ENCODE measurements at places on chromosomes 2 and 18.
A peak's percentile ranks its signal among the peaks of the same experiment; 100 is the strongest.

DNA sequence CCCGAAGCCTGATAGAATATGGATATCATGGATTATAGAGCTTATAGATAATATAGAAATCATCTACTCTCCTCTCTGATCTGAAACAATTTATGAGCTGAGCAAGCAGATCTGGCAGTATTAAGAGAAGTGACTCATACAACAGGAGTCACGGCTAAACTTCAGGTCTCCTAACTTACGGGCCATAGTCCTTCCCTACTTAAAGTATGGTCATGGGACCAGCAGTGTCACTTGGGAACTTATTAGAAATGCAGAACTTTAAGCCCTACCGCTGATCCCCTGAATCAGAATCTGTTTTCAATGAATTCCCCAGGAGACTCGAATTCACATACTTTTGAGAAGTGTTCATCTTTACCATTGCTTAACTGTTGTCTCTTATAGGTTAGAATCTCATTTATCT lies 195.7 kb upstream of the FANCL start:
- no peak for DNase-seq

GRCh38 chr2:8315531-8316165 lies 366.2 kb upstream of the ID2 start:
- DNase-seq = no peak

- peak; percentile 53 for DNase-seq
These were observed 63.4 kb upstream of the ZBTB7C start for GRCh38 chr18:48472610-48473009.

DNA sequence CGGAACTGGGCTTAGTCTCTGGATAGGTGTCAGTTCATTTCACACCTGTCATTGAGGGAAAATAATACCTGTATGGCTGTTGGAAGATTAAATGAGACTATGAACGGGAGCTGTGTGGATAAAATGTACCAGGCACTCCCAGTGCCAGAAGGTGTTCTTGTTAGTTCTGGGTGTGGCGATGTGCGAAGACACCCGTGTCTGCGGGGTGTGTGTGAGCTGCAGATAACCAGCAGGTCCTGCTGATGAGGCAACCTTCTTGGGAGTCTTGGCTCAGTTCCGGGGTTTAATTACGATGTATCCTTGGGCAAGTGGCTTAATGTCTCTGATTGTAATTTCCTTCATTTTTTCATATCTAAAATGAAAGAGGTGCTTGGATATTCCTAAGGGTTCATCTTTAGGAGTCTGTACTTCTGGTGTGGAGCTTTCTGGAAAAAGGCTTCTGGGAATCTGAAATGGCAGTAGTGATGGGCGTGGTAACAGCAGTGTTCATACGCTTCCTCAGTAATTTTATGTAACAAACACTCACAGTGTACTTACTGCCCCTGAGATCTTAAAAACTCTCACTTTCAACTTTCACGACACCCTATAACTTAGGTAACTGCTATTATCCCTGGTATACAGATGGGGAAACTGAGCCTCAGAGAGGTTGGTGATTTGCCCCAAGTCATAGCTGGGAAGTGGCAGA lies 35.0 kb downstream of the NEDD4L start:
- DNase-seq = no peak

- no peak for DNase-seq
These were observed 1.2 kb downstream of the ONECUT2 start for GRCh38 chr18:57436191-57436964.

DNA sequence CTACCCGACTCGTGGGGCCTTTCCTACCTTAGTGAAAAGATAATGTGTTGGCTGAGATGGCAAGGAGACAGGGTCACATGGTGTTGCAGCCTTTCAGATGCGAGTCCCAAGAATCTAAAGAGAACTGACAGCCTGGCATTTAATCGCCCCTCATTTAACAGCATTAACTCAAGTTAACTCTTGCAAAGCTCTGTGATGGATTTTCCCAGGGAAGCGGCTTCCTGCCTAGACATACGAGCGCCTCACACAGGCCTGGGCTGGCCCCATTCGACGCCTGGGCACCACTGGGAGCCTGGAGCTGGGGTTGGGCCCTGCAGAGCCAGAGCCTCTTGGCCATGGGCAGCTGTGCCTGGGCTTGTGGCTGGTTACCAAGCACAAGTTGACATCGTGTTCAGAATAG lies 140.8 kb downstream of the SEPTIN10 start:
- DNase-seq = no peak

GRCh38 chr18:62759704-62760402 lies 44.5 kb downstream of the PHLPP1 start:
- peak; percentile 48 for DNase-seq

DNA sequence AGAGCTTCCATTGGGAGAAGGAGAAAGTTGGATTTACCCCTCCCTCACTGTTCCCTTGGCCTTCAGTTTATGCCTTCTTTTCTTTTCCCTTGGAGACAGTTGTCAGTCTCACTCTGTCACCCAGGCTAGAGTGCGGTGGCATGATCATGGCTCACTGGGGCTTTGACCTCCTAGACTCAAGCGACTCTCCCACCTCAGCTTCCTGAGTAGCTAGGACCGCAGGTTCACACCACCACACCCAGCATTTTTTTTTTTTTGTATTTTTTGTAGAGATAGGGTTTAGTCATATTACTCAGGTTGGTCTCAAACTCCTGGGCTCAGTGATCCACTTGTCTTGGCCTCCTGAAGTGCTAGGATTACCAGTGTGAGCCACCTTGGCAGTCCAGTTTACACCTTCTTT lies 49.9 kb downstream of the SLC9A4 start:
- no peak for DNase-seq

DNA sequence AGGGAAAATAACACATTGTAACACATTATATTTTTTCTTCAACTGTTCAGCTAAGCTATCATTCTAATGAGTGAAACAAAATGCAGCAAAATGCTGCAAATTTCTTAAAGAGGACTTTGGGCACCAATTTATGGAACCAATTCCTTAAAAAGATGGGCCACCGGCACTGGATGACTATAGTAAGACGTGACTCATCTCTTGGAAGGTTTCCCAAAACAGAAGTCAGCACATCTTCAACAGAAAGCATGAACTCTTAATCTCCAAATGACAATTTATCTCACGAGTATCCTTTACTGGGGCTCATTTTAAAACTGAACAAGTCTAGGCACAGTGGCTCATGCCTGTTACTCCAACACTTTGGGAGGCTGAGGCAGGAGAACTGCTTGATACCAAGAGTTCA lies 213.4 kb downstream of the CDH20 start:
- peak; percentile 62 for DNase-seq

GRCh38 chr2:53484531-53484930 lies 283.1 kb upstream of the CHAC2 start:
- no peak for DNase-seq

GRCh38 chr2:79860228-79861058 lies 347.6 kb downstream of the CTNNA2 start:
- peak; percentile 8 for DNase-seq

DNA sequence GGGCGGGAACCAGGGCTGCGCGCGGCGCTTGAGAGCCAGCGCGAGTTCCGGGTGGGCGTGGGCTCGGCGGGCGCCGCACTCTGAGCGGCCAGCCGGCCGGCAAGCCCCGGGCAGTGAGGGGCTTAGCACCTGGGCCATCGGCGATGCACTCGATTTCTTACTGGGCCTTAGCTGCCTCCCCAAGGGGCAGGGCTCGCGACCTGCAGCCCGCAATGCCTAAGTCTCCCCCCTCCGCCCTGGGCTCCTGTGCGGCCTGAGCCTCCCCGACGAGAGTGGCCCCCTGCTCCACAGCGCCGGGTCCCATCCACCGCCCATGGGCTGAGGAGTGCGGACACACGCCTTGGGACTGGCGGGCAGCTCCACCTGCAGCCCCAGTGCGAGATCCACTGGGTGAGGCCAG lies 36.5 kb upstream of the MAP2 start:
- no peak for DNase-seq

DNA sequence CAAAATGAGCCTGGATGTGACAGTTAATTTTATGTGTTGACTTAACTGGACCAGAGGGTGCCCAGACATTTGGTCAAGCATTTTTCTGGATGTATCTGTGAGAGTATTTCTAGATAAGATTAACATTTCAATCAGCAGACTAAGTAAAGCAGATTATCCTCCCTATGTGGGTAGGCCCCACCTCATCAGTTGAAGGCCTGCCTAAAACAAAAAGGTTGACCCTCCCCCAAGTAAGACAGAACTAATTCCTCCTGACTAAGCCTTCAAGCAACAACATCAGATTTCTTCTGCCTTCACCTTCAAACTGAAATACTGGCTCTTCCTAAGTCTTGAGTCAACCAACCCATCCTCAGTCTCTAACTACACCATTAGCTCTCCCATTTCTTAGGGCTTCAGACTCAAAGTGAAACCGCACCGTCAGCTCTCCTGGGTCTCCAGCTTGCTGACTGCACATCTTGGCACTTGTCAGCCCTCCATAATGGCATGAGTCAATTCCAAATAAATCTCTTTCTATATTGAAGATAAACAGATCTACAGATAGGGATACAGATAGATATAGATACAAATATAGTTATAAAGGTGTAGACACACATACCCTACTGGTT lies 47.9 kb downstream of the MEMO1 start:
- DNase-seq = peak; percentile 23

DNA sequence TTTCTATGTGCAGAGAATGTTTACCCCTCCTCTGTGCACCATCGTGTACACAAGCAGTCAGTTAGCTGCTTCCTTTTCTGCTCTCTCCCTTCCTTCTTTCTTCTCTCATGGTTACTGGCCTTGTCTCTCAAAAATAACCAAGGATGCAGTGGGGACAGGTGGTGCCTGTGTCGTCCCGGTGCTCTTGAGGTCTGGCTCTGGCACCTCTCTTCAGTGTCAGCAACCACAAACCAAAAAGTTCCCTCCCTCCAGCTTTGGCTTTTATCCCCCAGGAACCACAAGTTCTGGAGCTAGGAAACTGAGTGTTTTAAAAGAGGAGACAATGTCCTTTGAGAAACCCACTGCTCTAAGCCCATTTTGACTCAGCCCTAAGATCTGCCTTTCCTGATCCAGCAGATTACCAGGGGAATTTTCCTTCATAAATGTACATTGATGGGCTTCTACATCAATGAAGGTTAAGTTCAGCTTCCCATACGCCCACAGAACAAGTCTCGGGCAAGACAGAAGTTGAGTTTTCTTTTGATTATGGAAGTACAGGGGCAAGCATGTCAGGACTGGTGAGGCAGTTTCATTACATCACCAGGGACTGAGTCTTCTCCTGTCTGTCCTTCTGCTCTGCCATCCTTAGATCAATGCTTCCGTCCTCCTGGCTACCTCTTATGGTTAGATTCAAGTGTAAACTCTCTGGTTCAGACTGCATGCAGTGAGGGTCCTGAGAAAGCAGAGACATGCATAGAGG lies 232.2 kb downstream of the SETBP1 start:
- no peak for DNase-seq

DNA sequence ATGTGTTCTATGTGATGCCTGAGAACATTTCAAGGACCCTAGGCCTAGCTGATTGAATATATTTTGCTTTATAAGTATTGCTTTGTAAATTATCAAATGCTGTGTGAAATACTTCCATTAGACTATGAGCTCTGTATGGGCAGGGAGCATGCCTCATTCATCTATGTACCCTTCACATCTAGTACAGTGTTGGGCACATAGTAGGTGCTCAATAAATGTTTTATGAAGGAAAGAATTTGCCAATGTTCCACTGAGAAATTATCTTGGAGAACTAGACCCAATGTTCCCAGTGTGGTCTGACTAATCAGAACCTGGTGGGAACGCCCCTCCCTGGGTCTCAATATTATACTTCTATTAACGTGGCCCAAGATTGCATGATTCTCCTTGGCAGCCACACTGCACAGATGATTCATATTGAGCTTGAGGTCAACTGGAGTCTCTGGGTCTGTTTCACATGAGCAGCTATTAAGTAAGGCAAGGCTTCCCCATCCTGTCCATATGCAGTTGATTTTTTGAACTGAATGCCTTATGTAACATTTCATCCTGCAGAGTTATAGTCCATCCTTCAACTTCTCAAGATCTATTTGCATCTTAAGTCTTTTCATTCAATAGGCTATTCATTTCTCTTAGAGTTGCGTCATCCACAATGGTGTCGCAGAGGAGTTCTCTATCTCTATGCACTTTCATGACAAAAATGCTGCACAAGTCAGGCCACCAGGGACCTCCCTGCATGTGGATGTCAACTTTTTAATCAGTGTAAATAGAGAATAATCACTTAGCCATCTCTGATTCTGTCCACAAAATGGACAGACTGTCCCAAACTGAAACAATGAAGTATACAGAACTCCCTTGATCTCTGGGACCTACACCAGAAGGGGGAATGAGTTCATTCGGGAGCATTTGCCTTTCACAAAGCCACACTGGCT lies 257.6 kb downstream of the CYP26B1 start:
- DNase-seq = peak; percentile 94

DNA sequence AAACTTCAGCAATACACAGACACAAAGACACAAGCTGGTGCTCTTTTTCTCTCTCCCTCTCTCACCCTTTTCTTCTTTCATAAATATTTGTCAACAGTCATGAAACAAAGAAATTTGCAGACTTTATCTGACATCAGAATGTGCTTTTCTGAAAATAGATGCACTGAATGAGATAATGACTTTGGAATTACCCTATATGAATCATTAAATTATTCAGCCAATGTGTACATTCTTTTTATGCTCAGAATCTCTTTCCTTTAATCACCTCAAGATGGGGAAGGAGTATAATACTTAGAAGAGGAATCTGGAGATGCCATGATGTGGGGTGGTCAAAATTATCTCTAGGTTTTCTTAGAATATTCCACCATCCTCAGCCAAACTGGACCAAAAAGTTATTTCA lies 289.9 kb downstream of the LRRTM1 start:
- DNase-seq = no peak

DNA sequence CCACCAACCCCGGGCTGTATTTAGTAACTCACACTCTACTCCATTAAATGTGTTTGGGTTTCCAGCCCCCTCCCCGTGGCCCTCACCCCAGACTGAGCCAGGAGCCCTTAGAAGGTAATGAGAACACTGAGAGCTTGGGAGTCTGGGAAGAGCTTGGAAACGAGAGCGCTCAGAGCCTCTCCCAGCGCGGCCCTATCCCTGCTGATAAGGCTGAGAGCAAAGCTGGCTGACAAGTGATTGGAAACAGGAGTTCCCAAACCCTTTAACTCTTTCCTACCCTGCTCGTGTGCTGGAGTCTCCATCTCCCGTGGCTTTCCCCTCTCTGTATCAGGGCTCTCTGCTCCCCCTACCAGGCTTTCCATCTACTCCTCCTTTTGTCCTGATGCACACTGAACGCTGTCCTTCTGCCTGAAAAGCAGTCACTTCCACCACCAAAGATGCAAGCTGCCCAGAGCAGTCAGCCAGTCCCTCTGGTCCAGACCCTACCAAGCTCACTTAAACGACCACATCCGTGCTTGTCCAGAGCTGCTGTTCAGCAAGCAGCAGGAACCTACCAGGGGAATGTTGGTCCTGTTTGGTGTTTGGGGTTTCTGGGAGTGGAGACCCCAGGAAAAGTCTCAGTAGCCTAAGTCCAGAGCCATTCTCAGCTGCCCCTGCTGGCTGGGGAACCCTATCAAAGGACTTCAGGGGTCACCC lies 100.0 kb upstream of the PKDCC start:
- no peak for DNase-seq
